ENCODE measurements at places on chromosomes 6 and 20. TPM values are rescaled to one million over a fixed set of nuclear protein-coding genes. Genes with fewer than 3 reads are reported as not detected.

GRCh38 chr20:41408156-41408794 is 41.7 kb upstream of the EMILIN3 start:
- DNase-seq, result no peak

GRCh38 chr6:90485635-90486277 is 101.1 kb downstream of the MAP3K7 start:
- no peak for DNase-seq

Gene CST7
- total RNA-seq, result not detected

DNA sequence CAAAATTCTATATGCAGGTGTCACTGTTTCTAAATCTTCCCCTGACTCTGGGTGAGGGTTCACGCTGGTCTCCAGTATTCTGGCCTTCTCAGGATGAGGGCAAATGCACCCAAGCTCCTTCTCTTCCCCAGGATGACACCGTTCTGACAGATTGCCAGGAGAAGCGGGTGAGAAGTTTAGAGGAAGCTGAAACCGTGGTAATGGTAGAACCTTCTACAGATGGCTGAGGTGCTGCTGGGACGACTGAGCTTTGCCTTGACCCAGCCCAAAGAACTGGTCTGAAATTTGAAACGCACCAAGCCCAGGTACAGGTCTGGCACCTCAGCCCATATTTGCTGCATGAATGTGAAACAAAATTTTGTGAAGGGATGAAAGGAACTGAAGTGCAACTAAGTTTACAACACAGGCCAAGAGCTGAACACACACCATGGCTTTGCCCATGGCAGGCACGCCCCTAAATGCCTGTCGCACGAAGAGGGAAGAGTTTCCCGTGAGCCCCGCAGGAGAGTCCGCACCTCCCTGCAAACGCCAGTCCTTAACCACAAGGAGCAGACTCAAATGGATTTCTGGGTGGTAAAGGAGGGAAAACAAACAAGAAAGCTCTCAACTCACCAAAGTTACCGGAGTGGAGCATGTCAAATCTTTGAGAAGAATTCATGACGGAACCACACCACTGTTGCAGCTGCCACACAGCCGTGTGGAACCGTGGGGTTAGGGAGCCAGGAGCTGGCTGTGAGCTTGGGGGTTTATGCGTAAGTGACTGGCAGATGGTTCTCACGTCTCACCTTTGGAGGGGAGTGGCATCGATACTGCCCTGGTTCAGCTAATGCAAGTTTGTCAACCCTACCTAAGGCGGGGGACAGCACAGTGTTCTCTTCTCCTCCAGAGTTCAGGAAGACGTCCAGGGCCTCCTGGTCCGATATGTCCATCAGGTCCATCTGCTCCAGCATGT is 138.9 kb downstream of the DTNBP1 start:
- no peak for DNase-seq

DNA sequence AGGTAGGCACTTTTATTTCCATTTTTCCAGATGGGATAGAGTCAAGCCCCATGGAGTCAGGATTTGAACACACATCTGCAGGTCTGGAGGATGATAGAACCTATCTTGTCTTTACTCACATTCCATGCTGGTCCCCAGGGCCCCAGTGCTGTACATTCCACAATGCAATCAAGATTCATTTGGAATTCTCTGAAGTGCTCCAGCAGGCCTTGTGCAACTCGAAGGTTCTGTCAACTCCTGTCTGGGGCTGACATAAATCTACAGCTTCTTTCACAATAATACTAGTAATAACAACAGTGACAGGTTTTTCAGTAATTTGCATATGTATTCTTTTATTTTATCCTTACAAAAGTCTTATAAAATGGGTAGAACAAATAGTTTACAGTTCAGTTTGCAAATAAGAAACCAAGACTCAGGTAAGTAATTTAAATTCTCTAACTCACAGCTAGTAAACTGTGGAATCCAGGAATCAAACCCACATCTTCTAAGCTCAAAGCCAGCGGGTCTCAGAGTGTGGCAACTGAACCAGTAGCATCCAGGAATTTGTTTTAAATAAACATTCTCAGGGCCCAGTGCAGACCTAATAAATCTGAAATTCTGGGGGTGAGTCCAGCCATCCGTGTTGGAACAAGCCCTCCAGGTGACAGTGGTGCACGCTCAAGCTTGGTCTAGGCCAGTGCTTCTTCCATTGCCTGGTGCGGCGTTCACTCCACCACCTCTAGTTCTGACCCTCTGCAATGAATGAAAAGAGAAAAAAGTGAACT is 137.0 kb upstream of the TNFAIP3 start:
- no peak for DNase-seq

GRCh38 chr6:147586044-147586443 is 77.6 kb downstream of the SAMD5 start:
- no peak for DNase-seq

GRCh38 chr6:48078120-48078519 is 32.9 kb downstream of the PTCHD4 start:
- no peak for DNase-seq

Measured in neural progenitor cell (in vitro differentiated cells).